ENCODE measurements at places on chromosomes 7 and 10.

- DNase-seq, result no peak
Measured at GRCh38 chr10:18214691-18215563, 74.7 kb downstream of the CACNB2 start.

- no peak for DNase-seq
Measured at GRCh38 chr10:117137911-117138642, at the start of gene VAX1. VAX1 (minus strand) TSS chr10:117138270; CDS start chr10:117138056, 214 bp downstream.

DNA sequence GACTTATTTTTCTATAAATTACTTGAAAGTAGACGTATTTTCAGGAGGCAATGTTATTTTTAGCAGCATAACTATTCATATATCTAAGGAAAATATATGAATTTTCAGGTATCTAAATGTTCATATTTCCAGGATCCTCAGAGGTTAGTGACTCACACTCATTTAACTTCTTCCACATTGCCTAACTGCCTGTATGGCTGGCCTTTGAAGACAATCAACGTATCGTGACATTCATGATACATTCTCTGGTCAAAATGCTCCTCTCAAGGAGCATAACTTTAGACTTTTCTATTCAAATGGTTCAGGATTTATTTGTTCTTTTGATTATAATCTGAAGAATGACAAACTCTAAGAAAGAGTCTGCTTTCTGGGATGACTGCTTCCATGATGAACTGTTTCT, 89.3 kb downstream of the SEMA3C start:
- DNase-seq, result no peak

- DNase-seq, result no peak
Measured at GRCh38 chr10:91002656-91003055, 81.8 kb upstream of the ANKRD1 start.

DNA sequence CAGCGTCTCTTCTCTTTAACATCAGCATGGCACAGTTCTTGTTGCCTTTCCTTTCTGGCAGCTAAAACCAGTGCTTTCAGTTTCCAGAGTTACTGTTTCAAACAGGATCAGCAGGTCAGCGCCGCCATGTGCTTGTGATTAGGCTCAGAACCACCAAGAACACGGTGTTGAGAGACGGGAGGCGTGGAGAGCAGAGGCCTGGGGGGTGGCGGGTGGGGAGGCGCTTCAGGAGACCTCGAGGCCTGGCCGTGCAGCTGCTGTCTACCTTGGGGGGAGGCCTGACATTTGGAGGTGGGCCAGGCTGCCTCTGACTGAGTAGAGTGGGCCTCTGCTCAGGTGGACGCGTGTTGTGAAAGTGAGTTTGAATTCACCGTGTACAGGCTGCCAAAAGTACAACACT, 22.0 kb downstream of the PFKFB3 start:
- no peak for DNase-seq

DNA sequence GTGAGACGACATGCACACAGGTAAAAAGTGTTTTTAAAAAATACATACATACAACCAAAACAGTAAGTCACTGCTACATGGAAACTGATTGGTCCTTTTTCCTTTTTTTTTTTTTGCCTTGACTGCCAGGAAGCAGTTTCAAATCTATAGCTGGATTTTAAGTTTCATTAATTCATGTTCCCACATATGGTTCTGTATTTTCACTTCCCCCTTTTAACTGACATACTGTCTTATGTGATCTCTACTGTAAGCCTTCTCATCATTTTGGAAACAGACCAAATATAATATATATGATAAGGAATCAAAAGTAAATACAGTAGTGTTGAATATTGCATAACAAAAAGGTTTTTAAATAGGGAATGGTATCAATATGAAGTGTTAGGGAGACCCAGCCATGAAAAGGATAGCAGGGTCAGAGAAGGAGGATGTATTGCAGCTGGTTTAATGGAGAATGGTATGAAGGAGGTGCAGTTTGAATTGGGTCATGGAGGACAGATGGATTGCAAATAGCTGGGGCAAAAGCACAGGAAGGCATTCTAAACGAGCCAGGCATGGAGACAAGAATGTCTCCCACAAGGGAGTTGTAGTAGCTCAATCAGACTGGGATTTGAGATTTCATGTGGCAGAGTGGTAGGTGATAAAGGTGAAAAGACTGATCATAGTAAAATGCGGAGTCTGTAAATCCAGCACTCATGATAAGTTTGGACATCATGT, 5.4 kb downstream of the CAV1 start:
- DNase-seq, result no peak

GRCh38 chr7:29588900-29589696, 25.5 kb downstream of the PRR15 start:
- DNase-seq, result peak; percentile 44

GRCh38 chr7:39428221-39428620, 138.0 kb upstream of the YAE1 start:
- DNase-seq, result no peak

DNA sequence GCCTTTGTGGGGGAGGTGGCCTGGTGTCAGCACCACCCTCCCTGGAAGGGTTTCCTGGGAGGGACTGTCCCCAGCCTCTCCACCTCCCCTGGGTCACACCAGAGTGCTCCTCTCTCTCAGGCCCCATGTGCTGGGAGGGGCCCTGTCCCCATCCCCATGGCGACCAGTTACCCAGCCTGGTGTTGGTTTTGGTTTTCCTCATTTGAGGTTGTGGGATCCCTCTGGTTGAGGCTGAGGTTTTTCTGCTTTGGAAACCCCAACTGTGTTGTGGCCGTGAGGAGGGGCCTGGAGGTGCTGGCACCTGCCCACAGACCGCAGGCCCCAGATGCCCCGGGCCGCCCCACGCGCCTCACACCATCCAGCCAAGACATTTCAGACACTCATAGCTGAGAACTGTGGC, 106.3 kb downstream of the GRK5 start:
- DNase-seq, result no peak

GRCh38 chr7:28473571-28474281, 61.4 kb downstream of the CREB5 start:
- no peak for DNase-seq

GRCh38 chr7:80611779-80612178, 26.7 kb upstream of the CD36 start:
- no peak for DNase-seq

DNA sequence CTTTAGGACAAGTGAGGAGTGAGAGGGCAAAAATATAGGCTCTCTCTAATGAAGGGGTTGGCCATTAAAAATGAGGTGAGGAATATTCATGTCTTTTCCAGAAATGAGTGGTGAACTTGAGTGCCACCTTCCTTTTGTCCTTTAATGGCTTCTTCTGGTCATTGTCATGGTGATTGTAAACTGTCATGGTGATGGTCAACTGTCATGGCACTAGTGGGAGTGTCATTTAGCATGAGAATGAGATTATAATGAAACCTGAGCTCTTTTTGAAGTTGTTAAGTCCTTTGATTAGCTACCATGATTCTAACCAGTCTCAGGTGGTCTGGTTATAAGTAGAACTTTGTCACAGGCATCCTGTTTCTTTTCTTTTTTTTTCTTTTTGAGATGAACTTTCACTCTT, 524.4 kb downstream of the NEBL start:
- DNase-seq, result no peak

DNA sequence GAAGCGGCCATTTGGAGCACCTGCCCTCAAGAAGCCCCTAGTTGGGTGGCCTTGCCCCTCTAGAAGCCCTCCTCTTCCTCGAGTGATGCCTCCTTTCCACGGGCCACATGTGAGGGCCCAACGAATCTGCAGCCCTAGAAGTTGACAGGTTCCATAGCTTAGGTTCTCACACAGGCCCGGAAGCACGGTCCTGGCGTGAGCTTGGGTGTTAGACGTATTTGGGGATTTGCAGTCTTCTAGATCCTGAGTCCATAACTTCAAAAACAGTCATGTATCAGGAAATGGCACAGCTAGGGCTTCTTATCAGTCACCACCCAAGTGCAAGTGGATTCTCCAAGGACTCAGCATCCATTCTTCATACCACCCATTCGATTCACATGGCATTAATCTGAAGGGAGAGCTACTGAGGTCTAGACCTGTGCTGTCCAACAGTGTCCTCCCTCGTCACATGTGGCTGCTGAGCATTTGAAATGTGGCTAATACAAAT, 477 bp upstream of the FBXW4 start:
- DNase-seq, result no peak

DNA sequence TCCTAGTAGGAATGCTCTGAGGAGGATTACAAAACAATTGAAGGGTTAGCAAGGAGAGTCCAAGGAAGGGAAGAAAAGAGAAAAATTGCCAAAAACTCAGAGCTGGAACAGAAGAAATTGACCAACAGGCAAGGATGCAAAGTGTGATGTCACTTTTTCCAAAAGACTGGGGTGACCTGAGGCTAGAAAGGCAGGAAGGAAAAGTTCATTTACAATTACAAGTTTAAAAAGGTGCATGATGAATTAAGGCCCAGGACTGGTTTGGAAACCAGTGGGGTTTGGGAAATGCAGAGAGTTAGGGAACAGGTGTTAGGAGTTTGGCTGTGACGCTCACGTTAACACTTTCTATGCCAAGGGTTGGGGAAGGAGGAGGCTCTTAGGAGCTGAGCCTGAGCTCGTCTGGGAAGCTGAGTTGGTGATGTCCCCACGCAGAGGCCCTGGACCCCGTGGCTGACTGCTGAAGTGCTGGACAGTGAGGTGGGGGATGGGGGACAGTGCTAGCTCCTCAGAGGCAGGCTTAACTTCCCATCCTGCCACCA, 92.6 kb upstream of the PODXL start:
- DNase-seq, result no peak

- no peak for DNase-seq
Measured at GRCh38 chr10:49488056-49488717, 50.7 kb downstream of the ERCC6 start.

DNA sequence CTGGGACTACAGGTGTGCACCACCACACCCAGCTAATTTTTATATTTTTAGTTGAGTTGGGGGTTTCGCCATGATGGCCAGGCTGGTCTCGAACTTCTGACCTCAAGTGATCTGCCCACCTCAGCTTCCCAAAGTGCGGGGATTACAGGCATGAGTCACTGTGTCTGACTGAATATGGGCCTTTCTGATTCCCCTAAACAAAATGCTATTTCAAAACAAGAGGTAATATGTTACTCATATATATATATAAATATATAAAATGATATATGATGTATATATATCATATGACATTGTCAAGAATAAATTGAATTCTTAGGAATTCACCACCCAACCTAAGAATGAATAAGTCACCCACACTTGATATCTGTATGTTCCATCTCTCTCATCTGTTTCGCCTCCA, 12.8 kb upstream of the TIAL1 start:
- no peak for DNase-seq

GRCh38 chr7:10412422-10413019, 561.2 kb upstream of the PHF14 start:
- peak; percentile 7 for DNase-seq

DNA sequence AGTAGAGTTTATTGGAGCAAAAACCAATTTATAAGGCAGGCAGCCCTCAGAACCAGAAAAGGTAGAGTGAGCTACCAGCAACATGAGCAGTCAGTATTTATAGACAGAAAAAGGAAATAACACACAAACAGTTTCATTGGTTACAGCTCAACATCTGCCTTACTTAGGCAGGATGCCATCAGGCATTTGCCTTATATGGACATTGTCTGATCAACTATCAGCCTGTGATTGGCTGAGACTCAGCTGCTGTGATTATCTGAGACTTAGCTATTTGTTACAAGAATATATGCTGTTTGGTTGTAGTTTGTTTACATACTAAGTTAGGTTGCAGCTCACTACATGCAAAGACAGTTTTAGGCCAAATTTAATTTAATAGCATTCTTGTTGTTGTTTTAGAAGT, 60.4 kb upstream of the CDK1 start:
- no peak for DNase-seq

GRCh38 chr7:2471022-2471329, 5.2 kb downstream of the GRIFIN start:
- DNase-seq, result no peak

DNA sequence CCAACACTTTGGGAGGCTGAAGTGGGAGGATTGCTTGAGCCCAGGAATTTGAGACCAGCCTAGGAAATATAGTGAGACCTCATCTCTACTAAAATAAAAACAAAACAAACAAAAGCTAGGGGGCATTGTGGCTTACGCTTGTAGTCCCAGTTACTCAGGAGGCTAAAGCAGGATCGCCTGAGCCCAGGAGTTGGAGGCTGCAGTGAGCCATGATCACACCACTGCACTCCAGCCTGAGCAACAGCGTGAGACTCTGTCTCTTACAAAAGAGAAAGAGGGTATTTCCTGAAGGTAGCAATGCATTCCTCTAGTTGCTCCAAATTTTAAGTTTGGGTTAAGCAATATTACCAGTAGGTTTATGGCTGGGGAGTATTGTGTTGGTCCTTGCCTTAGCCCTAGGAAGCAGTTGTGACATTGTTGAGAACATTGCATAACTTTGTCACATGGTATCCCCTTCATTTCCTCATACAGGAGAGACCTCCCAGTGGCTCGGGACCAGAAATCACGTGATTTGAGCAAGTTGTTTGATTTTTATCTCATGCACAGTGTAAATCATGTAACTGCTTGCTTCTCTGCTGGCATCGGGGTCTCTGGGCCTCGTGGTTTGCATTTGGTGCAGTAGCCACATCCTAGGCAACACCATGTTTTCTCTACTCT, 23.3 kb upstream of the SMARCD3 start:
- DNase-seq, result no peak

- DNase-seq, result no peak
Measured at GRCh38 chr7:2613098-2613930, 18.5 kb upstream of the TTYH3 start.

DNA sequence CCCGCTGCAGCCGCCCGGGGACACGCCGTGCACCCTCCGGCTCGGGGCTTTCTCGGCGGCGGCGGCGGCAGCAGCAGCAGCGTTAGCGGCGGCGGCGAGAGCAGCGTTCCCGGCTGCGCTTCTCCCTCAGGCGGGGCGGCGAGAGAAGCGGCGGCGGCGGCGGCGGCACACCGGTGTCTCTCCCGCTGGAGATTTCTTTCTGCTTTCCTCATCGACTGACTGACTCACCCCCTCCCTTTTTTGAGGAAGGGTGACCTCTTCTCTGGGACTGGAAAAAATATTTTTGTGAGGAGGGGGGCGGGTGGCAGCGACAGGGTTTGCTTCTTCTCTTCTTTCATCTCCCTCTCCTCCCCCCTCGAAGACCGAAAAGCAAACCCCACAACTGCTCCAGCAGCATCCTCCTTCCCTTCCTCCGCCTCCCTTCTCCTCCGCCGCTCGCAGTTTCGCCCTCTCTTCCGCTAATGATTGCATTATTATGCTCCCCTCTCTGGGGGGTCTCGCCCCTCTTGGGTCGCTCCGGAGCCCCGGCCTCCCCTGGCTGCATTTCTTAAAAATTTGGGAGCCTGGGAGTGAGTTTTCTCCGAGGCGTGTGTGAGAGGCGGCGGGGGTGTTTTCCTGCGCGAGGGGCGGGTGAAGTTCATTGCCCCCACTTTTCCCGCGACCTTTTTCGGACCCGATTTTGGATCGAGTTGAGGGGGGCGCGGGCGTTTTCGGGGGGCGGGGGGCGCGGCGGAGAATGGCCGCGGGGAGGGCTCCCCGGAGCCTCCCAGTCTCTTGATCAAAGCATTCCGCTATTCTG, 411 bp downstream of the AUTS2 start:
- peak; percentile 79 for DNase-seq

GRCh38 chr10:74928742-74929191, 102.4 kb downstream of the KAT6B start:
- no peak for DNase-seq

GRCh38 chr10:120970595-120971529, 119.7 kb downstream of the WDR11 start:
- DNase-seq, result no peak
